ENCODE measurements at places on chromosomes 2 and 18.

GRCh38 chr2:168392024-168392423, 64.0 kb upstream of the CERS6 start:
- no peak for DNase-seq

GRCh38 chr2:187143537-187143936, 294.6 kb upstream of the ZSWIM2 start:
- no peak for DNase-seq

DNA sequence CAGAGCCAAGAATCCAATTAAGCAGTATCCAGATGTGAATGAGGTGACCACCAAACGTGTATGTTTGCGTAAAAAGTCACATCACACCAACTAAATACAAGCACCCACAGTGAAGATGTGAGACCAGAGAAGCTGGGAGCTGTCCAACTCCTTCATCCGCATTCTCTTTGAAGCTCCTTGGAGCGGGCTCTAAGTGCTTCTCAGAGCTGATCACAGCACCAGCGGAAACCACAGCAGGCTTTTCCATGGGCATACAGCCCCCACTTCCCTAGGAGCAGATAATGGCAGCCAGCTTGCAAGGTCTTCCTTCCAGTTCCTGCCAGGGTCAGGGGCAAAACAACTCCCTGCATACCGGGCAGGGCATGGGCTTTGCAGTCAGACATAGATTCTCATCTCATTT, 36.4 kb downstream of the REEP1 start:
- DNase-seq = no peak

DNA sequence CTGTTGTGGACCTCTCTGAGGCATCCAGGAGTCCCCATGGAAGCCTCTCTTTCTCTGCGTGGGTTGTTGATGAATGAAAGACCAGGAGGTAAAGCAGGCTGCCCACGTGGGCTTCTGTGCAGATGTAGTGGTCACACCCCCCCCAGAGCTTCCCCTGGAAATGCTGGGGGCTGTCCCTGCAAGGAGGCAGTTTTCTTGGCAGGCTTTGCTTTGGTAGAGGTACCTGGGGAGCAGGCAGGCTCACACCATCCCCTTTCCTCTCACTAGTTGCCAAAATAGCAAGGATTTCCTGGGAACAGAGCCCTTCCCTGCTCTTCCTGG, 97.6 kb upstream of the MAP3K20 start:
- peak; percentile 35 for DNase-seq

- DNase-seq = peak; percentile 57
These were observed 86.6 kb downstream of the ASB1 start for GRCh38 chr2:238513346-238513745.

DNA sequence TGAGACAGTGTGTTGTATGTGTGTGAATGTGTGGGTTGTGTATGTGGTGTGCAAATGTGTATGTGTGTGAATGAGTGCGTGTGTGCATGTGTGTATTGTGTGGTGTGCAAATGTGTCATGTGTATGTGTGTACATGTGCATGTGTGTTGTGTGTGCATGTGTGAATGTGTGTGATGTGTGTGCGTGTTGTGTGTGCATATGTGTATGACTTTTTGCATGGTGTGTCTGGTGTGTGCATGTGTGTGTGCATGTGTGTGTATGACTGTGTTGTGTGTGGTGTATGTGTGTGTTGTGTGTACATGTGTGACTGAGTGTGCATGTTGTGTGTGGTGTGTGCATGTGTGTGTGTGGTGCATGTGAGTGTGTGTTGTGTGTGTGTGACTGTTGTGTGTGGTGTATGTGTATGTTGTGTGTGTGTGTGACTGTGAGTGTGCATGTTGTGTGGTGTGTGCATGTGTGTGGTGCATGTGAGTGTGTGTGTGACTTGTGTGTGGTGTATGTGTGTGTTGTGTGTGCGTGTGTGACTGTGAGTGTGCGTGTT, 268.3 kb downstream of the DCDC2C start:
- no peak for DNase-seq

GRCh38 chr2:216215658-216216390, 106.7 kb downstream of the XRCC5 start:
- DNase-seq = no peak

- DNase-seq = no peak
These were observed 2.5 kb upstream of the SP100 start for GRCh38 chr2:230413479-230413878.

DNA sequence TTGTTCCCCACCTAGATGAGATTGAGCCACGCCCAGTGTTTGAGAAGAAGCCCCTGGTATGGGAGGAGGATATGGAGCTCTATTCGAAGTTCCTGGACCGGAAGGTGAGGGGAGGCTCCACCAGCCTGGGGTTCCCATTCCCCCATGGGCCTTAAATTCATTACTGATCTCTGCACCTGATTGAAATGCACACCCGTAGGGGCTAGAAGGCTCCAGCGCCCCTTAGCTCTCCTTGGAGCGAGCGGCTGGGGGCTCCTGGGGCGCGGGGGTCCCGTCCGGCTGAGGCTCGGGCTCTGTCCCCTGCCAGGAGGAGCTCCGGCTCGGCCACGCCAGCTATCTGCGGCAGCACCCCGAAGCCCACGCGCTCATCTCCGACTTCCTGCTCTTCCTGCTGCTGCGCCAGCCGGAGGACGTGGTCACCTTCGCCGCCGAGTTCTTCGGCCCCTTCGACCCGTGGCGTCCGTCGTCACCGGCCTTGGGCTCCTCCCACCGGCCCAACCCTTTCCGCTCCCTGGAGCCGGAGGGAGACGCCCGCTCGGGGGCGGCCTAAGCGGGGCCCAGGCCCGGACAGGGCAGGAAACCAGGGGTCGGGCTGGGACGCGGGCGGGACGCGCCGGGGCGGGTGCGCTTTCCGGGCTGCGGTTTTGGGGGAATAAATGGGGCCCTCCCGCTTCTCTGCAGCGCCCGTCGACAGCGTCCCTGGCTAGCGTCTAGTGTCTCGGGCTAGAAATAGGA, 10.9 kb downstream of the CATIP start:
- peak; percentile 98 for DNase-seq

DNA sequence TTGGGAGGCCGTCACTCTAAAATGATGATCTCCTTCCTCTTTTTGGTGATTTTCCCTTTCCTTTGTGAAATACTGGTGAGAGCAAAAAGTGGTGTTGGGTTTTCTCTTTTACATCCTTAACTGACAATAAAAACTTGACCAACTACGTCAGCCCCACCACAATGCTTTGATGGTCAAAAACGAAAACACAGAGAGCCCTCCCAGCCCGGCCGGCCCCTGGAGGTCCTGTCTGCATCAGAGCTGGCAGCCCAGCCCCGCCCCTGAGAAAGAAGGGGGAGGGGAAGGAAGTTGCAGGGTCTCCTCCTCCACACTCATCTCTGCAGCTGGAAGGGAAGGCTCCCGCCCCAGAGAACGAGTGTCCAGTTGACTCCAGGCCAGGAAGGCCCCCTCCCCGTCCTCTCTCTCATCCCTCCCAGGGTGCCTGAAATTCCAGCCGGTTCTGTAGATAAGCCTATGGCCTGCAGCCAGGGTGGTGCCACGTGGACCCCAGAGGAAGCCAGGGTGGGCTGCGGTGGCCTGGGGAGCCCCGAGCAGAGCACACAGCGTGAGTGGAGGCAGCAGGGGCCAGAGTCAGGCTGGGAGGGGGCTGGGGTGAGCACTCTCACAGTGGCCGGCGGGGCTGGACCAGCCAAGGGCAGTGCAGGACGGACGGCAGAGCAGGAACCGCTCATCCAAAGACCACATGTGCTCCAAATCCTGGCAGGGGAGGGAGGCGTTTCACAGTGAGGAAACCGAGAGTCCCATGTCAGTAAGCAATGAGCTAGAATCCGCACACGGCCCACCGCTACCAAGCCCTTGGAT, 19.8 kb downstream of the BIN1 start:
- peak; percentile 92 for DNase-seq

DNA sequence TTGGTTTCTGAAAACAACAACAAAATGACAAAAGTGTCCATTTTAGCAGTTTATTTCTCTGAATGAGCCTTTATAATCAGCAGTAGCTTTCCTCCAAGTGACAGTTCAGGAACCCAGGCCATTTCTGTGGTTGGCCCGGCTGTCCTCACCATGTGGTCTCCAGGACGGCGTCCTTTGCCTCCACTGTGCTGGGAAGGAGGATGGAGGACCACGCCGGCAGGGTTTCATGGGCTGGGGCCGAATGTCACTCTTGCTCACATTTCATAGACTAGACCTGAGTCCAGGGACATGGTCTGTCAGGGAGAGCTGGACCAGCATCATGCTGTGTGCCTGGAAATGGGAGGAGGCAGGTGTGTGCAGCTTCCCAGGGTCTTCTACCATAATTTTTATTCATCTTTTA, 50.9 kb downstream of the ARHGEF4 start:
- no peak for DNase-seq

DNA sequence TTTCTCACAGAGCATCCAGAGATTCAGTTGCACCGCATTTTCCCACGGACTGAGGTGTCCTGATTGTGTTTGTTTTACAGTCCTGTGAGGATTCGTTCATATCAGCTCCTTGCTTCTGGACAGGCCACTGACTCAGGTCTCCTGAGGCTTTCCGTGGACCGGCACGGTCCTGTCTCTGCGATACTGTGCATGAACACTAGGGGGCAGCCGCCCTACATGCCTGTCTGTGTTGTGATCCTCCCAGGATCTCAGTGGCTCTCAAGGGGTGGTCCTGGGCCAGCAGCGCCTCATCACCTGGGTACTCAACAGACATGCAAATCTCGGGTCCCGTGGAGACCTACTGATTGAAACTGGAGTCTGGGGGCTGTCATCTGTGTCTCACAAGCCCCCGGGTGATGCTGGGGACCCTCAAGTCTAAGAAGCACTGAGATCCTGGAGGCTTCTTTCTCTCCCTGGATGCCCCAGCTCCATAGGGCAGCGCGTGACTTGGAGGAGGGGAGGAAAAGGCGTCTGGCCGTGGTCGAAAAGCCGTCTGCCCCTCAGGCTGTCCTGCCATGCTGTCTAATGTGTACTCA, 28.9 kb downstream of the IL1R2 start:
- DNase-seq = peak; percentile 88

GRCh38 chr18:22913861-22914260, 19.3 kb upstream of the RBBP8 start:
- DNase-seq = no peak

DNA sequence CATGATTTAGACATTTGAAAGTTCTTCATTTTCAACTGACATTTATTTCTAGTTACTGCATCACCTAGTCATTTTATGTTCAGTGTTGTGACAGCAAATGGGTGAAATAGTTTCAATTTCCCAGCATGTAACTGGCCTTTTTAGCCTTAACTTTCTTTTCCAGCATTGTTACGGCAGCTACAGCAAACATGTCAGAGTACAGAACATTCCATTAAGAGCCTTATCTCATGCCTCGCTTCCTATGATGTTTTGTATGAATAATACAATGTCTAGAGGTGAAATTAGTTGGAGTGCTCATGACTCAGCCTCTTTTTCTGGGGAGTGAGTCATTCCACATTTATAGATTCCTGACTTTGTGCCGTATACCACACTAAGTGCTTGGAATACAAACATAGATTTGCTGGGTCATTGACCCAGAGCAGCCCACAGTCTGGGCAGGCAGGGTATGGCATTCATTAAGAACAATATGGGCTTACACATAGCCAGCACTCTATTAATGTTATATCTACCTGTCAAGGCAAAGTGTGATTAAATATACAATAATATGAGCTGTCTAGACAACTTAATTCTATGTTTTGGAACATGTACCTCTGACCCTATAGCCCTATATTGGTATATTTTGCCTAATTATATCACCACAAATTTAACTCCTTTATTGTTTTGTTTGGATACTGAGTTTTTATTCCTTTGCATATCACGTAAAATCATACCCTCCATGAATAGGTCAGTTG, 72.2 kb downstream of the MAP2 start:
- peak; percentile 69 for DNase-seq

- no peak for DNase-seq
These were observed 114.5 kb downstream of the CDH2 start for GRCh38 chr18:28062443-28062842.

- peak; percentile 60 for DNase-seq
These were observed 46.1 kb downstream of the TMEM185B start for GRCh38 chr2:120177001-120177621.

DNA sequence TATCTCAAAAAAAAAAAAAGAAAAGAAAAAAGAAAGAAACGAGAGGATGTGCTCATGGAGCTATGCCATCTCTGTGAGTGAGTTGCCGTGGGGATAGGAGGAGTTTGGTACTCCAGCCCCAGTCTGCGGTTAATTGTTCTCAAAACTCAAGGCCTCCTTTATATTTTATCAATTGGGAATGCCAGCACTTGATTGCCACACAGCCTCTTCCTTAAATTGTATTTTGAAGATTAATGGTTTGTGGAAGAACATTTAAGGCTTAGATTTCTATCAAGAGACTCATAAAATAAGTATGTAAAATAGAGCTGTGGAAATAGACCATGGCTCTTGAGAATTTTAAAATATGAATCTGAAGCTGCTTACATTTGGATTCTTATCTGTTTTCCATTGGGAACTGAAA, 29.8 kb downstream of the KCNE4 start:
- no peak for DNase-seq

DNA sequence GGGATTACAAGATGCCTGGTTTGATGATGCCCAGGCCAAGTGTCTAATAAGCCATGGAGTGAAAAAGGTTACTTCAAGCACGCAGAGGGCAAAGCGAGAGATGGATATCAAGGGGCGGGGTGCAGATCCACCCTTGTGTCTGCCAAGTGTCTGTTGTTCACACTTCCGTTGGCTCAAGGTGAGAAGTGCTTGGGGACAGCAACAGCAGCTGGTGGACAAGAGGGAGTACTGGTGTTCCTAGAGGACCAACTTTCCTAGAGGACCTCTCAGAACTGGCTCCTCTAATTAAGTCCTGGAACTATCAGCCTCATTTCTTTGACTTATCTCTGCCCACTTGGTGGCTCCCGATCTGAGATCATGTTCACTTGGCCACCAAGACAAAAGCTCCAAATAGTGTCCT, 299.1 kb downstream of the PRKCE start:
- DNase-seq = no peak

DNA sequence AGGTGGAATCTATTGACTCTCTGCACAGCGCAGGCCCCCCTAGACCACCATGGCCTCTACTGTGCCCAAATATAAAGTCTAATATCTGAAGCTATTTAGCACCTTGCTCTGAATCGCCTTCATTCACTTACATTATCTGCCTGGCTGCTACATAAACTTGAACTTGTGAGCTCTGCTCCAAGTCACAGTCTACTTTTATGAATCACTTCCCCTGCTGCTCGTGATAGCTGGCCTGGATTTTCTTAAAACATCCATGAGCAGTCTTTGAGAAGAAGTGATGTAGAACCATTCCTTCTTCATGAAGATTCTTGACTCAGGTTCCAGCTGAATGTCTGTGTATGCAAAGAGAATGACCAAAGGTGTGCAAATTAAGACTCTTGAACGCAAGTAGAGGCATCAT, 359.5 kb downstream of the RND3 start:
- DNase-seq = no peak

GRCh38 chr2:241050624-241051577, 51.2 kb downstream of the MTERF4 start:
- no peak for DNase-seq
